ENCODE measurements at places on chromosomes 12 and 14.

GRCh38 chr12:80807640-80808288 lies 91.1 kb downstream of the MYF5 start:
- no peak for DNase-seq

GRCh38 chr12:59389968-59390576 lies 205.8 kb upstream of the SLC16A7 start:
- DNase-seq, result no peak

DNA sequence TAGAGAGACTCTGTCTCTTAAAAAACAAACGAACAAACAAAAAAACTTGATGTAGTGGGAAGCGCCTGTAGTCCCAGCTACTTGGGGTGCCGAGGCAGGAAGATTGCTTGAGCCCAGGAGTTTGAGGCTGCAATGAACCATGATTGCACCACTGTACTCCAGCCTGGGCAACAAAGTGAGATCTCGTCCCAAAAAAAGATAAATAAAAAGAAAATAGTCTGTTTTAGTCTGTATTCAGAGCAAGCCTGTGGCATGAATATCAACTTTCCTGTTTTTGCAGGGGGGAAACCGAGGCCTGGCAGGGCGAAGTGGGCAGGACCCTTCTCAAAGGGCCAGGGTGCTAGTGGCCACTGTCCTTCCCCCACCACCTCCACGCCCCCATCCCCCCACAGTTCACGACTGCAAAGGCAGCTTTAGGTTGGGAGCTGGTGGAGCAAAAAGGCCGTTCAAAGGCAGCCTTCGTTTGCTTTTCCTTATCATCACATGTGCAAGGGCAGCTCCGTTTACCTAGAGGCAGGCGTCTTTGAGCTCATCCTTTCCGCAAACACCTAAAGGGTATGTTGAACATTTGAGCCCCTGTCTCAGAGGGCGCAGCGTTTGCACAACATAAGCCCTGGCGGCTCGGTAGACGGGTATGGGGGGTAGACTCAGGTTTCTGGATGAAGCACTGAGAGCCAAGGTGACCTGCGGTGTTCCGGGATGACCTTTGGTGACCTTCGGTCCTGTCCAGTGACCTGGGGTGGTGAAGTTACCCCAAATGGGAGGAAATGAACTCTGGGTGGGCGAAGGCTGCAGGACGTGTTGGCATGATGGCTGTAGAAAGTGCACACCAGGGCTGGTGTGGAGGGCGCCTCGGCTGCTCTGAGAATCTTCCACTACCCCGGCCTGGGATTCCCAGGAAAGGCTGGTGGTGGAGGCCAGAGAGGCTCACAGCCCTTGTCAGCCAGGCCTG lies 8.7 kb upstream of the MEG3 start:
- no peak for DNase-seq

DNA sequence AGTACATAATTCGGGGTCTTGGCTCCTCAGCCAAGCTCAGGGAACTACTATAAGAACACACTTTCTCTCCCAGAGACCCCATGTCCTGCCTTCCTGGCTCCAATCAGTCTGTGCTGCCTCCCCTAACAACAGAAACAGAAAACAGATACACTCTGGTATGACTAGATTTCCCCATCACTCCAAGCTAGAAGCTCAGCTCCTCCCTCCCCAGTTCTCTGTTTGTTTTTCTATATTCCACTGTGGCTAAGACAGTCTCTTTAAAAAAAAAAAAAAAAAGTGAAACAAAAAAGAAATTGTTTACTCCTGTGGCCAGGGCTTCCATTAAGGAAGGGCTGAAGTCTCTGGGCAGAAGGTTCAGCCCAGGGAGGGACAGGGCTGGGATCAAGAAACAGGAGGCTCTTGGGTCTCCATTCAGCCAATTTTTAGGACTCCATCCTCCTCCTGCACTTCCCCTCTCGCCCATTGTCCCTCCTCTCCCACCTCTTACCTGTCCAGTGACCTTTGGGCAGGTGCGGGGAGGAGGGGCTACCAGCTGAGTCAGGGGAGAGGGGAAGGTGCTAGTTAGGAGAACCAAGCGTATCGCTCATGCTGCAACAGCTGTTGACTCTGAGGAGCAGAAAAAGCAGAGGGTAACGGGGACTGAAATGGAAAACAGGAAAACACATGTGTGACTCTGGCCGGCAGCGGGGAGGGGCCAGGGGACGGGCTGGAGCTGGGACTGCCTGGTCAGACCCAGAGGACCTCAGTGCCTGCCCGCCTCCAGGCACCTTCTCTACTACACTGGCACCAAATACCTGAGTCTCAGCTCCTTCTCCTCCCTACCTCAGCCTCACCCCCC lies 4.1 kb upstream of the SLC7A7 start:
- no peak for DNase-seq

DNA sequence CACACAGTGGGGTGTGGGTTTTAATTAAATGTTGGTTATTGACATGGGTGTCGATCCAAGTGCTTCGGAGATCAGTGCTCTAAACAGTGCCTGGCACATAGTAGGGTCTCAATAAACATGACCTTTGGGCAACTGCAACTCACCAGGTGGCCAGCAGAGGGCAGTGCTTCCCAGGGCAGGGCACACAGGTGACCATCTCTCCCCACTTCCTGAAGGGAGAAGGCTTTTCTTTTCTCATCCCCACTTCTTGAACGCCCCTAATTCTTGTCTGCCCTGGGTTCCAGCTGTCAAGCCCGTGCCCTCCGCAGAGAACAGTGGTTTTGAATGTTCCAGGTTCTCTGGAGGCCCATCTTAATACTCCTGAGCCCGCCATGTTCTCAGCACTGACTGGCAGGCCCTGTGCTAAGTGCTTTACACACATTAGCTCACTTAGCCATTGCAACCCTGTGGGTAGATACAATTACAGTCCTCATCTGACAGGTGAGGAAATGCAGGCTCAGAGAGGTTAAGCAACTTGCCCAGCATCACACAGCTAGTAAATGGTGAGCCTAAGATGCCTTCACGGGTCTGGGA lies 16.3 kb downstream of the RAPGEF3 start:
- no peak for DNase-seq

- DNase-seq, result no peak
Measured at GRCh38 chr14:92589213-92589852, 75.8 kb downstream of the RIN3 start.

Data from NCI-H1436 treated with DMSO at 0.1 percent for 48 hours (cell line).